ENCODE measurements at places on chromosomes 11 and 22. TPM values are rescaled to one million over a fixed set of nuclear protein-coding genes. Genes with fewer than 3 reads are reported as not detected.

- DNase-seq: peak; percentile 37
Observed at GRCh38 chr11:69416762-69417698, 64.4 kb upstream of the LINC01488 start.

GRCh38 chr11:103085758-103086365 is 6.1 kb downstream of the DCUN1D5 start:
- DNase-seq: no peak

DNA sequence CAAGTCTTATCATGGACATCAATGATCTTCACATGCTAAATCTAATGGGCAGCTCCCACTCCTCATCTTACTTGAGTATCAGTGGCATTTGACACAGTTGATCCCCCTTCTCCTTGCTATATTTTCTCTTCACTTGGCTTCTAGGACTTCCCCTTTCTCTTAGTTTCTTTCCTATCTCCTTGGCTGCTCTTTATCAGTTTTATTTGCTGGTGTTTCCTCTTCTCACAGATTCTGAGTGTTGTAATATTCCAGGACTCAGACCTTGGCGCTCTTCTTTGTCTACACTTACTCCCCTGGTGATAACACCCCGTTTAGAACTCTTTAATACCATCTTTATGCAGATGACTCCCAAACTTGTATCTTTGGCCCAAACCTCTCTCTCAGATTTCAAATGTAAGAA is 33.9 kb upstream of the RASSF10 start:
- DNase-seq: no peak

DNA sequence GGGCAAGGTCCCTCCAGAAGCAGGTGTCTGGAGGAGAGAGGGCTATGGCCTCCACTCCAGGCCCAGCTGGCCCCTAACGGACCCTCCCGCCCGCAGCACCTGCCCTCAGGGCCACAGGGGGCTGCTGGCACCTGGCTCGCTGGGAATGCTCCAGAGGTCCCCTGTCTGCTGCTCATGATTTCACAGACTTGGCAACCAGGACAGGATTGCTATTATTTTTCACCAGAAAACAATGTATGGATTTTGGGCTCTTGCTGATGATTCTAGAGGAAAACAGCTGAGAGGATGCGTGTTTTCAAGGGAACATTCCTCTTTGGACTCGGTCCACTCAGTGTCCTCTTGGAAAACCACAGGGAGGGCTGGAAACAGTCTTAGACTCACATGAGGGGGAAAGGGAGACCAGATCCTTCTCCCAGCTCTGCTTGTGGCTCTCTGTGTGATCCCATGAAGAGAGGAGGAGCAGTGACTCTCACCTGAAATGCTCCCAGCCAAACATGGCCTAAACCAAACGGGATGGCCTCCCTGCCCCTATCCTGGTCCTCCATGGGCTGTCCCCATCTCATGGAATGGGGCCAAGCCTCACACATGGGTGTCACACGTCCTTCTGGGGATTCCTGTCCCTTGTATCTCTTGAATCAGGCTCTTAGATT is 15.8 kb downstream of the MYEOV start:
- no peak for DNase-seq

GRCh38 chr11:90805172-90805571 is 582.3 kb upstream of the CHORDC1 start:
- DNase-seq: no peak

GRCh38 chr11:16121853-16122252 is 234.5 kb downstream of the SOX6 start:
- DNase-seq: no peak

DNA sequence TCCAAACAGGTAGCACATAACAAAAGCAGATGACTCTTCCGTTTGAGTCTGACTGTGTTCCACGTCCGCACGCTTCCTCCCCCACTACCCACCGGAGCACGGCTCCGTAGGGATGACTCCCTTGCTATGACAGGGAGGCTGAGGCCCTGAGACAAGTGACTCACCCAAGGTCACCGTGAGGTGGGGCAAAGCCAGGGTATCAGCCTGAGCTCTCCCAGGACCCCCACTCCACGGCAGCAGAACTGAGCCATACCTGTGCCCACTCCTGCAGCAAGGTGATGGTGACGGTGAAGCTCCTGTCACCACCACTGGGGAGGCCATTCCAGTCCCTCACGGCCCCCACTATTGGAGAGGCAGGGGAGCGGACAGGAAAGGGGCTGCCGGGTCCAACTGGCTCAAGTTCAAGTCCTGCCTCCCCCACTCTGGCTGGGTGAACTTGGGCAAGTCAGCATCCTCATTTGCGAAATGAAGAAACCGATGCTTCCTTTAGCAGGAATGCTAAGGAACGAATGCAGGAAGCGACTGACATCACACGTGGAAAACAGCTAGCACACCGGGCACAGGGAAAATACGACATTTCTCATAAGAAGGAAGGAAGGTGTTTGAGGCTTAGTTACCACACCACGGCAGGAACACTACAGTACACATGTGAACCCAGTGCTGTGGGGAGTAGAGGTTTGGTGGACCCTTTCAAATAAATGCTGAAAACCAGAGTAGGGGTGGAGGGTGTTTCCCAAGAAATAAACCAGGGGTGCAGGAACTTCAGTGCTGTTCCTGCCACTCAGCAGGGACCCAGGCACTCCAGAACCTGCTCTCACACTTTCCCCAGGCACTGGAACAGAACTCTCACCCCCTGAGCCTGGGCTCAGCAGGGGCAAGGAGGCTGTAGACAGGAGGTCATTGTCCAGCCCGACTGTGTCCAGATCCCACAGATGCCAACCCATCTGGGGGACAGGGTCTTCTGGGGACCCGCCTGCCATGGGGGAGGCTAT is 32.4 kb upstream of the CBX7 start:
- no peak for DNase-seq

DNA sequence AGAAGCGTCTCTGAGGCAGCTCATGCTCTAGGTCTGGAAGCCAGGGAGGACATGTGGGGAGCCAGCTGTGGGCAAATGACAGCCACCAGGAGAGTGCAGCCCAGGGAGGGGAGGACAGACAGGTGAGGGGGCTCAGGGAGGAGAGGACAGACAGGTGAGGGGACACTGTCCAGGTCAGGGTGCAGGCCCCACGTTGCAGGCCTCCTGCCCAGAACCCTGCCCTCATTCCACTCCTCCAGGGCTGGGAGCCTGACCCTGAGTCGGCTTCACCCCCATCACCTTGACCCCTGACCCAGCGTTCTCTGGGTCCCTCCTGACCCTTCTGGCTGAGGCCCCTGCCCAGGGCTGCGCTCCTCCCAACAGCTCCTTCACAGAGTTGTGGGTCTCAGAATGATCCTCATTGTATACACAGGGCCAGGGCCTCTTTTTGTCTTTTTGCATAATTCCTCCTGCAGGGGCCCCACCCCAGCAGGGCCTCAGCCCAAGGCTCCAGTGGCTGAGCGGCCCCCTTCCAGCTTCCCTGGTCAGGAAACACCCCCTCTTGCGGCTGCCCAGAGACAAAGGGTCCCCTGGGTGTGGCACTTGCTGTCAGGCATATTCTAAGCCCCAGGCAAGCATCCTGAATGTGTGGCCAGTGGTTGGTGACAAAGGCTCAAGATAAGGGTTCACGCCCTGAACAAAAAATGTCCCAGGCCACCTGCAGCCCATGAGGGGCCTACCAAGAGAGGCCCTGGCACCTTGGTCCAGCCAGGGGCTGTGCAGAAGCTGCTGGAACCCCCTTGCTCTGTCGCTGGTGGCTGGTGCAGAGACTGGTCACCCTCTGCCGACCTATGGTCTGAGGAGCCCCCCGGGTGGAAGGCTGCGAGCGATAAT is 853.0 kb downstream of the BRD1 start:
- DNase-seq: no peak

- DNase-seq: no peak
Observed at GRCh38 chr11:119700030-119700429, 29.0 kb downstream of the NECTIN1 start.

DNA sequence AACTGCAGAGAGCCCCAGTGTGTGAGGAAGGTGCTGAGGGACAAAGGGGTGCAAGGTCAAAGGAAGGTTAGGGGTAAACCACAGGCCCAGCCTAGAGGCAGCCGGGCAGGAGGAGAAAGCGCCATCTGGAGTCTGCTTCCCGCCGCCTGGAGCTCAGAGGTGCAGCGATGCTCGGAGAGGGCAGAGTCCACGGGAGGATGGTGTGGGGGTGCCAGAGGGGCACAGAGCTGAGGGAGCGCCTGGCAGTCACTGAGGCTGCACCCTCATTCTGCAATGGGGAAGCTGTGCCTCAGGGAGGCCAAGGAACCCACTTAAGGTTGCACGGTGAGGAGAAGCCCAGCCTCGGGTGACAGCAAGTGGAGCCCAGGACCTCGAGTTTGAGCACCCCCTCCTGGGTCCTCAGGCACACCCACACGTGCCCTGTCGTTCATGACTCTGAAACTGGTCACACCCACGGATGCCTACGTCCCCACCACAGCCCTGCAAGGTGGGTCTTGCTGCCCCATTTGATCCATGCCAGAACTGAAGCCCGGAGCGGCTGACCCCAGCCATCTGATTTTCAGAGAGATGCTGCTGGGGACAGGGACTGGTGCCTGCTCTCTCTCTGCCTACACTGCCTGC is 1.6 kb downstream of the IL2RB start:
- peak; percentile 42 for DNase-seq

- DNase-seq: no peak
Observed at GRCh38 chr11:37973941-37974340, 1375.9 kb upstream of the RAG2 start.

DNA sequence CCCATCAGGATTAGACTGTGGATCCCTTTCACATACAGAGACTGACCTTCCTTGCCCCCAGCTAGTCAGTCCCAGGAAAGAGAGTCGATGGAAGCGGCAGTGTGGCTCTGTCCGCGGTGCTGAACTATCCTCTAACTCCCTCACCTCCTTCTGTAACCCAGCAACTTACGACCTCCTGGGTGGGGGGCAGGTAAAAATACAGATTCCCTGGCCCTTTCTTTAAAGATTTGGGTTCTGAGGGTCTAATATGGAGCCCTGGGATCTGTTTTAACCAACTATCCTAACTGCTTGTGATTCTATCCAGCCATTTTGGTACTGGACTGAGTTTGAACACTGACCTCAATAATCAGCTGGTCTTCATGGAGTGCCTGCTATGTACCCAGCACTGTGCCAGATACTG is 23.2 kb downstream of the MFNG start:
- peak; percentile 64 for DNase-seq

DNA sequence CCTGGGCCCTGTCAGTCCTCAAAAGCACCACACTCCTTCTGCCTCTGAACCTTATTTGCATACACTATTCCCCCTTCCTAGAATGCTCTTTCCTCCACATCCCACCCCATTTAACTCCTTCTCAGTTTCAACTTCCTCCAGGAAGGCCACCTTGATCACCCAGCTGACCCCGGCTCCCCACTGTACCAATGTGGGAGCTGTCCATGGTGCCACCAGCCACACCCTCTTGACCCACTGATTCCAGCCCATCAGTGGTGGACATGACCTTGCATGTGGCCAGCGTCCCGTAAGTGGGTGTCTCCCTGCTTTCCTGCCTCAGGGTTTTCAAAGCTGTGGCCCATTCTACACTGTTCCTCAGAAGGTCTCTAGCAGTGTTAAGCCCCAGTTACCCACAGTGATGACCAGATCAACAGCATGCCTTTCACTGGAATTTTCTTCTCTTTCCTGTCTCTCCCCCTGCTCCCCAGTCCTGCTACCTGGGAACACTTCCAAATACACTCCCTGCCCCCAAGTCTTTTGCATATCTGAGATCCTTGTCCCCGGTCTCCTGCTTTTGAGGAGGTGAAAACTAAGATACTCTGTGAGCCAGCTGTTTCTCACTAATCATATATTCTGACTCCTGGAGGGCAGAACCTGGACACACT is 346.6 kb downstream of the MN1 start:
- DNase-seq: no peak

GRCh38 chr22:45226503-45227186 is 14.0 kb downstream of the KIAA0930 start:
- DNase-seq: no peak

GRCh38 chr11:6357222-6357621 is 33.1 kb upstream of the SMPD1 start:
- DNase-seq: peak; percentile 80

DNA sequence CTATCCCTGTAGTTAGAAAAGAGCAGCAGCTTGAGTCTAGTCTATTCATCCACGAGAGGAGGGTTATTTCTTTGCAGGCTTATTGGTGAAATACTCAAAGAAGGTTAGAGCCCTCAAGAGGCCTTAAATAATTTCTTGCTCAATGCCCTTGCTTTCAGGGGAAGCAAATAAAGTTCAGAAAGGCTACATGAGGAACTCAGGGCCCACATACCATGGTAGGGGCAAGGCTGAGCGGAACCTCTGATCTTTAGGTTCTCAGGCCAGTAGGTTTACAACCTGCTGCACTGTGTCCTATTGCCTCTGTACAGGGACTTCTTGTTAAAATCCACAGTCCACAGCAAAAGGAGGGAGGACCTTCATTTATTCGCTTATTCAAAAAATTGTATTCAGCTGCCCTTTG is 101.7 kb downstream of the ADAMTS15 start:
- no peak for DNase-seq

DNA sequence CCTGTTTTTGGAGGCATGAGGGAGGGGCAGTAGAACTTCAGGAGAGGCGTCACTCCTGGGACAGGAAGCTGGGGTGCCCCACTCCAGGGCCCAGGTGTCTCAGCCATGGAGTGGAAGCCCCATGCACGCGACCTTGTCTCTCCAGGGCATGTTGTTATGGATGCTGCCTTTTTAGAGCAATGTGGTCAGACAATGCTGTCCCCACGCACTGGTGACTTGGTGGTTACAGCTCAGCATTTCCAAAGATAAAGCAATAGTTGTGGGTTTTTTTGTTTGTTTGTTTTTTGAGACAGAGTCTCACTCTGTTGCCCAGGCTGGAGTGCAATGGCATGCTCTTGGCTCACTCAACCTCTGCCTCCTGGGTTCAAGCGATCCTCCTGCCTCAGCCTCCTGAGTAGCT is 22.3 kb downstream of the EIF4G2 start:
- DNase-seq: no peak

DNA sequence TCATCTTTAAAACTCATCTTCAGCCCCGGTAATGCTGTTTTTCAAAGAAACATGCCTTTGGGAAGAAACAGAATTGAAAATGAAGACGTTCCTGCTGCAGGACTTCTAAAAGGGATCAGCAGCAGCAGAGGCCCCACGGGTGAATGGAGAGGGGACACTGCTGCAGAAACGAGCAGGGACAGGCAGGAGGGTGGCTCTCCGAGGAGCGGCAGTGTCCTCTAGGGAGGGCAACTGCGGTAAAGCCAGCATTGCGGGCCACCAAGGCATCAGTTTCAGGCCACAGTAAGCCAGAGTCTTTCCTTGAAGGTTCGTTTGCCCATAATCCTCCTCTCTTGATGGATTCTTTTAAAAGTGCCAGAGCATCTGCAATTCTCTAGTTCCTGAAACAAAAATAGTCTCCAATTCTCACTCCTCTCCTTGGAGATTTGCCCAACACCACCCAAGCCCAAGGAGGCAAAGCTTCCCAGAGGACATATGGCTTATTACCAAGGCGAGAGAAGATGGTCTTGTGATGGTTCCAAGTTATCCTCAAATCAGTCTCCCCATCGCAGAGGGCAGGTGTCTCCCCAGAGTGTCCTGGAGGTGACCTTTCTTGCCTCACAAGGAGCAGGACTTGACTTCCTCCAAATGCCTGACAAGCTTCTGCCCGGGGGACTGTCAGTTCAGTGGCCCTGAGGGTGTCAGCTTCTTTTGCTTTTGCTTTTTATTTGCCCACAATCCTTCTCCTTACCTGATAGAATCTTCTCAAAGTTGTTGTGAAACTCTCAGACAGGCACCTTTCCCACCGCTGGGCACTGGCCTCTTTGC is 341.1 kb upstream of the B3GAT1 start:
- no peak for DNase-seq

Gene HPX
- polyA plus RNA-seq: 0.27 TPM

Gene PLAAT5
- polyA plus RNA-seq: 4.2 TPM

Gene C11orf21
- polyA plus RNA-seq: 13.4 TPM

Gene CALCA
- polyA plus RNA-seq: 0.20 TPM

Gene TRIM29
- 0.16 TPM for polyA plus RNA-seq

Gene TNNT3
- polyA plus RNA-seq: 63.1 TPM

Gene NRIP3
- 1.00 TPM for polyA plus RNA-seq

Gene NCR3LG1
- 0.75 TPM for polyA plus RNA-seq

Gene C11orf87
- polyA plus RNA-seq: 0.02 TPM

Gene TUB
- 10.0 TPM for polyA plus RNA-seq

Measured in right cardiac atrium (tissue), 5 donors.